ENCODE measurements at places on chromosomes 16 and 17.

- no peak for DNase-seq
Measured at GRCh38 chr16:68445458-68445857, 2.9 kb downstream of the SMPD3 start.

GRCh38 chr17:43068570-43069367, 43.7 kb downstream of the RND2 start:
- DNase-seq, result no peak

- DNase-seq, result peak; percentile 32
Measured at GRCh38 chr16:11977376-11978041, 975 bp downstream of the SNX29 start.

- DNase-seq, result no peak
Measured at GRCh38 chr16:4667203-4667963, 26.0 kb upstream of the NUDT16L1 start.

DNA sequence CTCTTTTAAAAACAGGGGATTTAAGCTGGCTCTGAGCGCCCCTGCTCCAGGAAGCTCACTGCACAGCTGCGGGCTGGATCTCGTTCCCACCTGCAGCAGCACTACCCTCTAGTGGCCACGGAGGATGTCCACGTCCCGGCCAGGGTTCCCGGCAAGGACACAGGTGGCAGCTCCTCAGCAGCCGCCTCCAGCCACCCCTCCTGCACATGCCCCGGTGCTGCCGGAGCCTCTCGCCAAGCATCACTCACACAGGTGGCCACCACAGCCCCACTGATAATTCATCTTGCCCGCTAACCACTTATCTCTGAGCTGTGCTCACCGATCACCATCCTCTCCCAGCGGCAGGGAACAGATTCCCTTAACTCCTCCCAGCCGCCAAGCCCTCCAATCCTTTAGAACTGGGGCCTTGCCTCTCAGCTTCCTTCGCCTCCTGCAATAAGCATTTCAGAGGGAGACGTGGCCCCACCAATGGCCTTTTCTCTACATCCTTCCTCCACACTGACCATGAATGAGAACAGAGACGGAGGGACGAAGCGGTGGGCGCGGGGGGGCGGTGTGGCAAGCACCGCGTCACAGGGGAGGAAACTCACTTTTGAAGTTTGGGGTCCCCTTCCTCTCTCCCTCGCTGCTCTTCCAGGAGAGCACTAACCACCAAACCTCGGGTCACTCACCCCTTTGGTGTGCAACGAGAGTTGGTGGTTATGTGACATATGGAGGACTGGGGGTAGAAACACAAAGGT, 222.1 kb downstream of the RBFOX3 start:
- peak; percentile 0 for DNase-seq

GRCh38 chr16:49742428-49743202, 113.3 kb downstream of the ZNF423 start:
- DNase-seq, result no peak

GRCh38 chr17:81428948-81429774, 33.9 kb downstream of the BAHCC1 start:
- DNase-seq, result peak; percentile 29

DNA sequence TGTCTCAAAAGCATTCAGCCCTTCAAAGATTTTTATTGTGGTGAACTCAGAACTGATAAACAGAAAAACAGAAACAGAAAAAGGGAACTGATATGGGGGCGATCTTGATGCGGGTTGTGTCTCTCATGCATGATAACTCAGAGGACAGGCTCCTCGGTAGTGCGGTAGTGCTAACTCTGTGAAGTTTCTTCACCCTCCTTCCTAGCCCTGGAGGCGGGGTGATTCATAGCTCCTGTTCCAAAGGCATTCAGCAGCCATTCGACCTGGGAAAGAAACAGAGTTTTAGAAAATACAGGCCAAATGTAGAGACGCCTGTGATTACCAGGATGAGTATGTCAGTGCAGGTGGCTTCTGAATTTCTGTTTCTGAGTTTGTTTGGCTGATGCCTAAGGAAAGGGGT, 5.5 kb upstream of the MAF start:
- DNase-seq, result peak; percentile 20

DNA sequence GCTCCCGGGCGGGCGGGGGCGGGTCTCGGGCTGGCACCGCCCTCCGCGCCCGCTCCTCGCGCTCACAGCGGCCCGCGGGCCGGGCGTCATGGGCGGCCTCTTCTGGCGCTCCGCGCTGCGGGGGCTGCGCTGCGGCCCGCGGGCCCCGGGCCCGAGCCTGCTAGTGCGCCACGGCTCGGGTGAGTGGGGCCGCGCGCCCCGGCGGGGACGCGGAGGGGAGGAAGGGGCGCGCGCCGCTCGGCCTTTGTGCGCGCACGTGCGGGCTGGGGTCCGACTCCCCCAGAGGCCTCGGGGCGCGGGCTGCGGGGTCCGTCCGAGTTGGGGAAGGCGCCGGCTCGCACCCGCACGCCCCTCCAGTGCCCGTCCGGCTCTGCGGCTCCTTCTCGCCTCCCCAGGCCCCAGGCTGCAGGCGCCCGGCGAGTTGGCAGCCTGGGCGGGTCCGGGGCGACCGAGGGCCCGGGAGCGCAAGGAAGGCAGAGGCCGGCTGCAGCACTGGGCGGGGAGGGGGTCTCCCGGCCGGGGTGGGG, at the start of gene NME4:
Gene NME4 (plus strand): TSS at position 65 of the 527 bp plus-strand sequence. CDS start 24 bp downstream, at position 89.
- no peak for DNase-seq

GRCh38 chr17:58759522-58759921, 3.9 kb downstream of the PPM1E start:
- no peak for DNase-seq

- DNase-seq, result no peak
Measured at GRCh38 chr16:4870138-4870671, 22.9 kb downstream of the UBN1 start.

GRCh38 chr16:9407206-9407758, 315.8 kb downstream of the HAPSTR1 start:
- no peak for DNase-seq

DNA sequence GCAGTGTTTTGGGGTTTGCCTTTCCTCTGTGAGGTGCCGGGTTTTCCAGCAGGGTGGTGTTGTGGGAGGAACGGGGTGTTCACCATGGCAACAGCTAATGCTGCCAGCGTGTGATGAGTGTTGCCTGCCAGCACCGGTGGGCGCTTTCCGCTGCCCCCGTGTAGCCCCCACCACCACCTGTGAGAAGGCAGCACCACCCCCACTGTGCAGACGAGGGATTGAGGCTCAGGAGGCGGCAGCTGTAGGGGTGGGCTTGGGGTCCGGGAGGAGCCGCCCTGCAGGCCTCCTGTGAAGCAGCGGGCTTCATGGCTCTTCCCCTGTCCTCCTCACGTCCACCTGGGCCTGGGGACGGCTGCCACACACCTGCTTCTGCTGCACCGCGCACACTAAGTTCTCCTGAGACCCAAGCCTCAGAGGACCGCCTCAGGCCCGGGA, 5.2 kb downstream of the RAB40C start:
- no peak for DNase-seq

DNA sequence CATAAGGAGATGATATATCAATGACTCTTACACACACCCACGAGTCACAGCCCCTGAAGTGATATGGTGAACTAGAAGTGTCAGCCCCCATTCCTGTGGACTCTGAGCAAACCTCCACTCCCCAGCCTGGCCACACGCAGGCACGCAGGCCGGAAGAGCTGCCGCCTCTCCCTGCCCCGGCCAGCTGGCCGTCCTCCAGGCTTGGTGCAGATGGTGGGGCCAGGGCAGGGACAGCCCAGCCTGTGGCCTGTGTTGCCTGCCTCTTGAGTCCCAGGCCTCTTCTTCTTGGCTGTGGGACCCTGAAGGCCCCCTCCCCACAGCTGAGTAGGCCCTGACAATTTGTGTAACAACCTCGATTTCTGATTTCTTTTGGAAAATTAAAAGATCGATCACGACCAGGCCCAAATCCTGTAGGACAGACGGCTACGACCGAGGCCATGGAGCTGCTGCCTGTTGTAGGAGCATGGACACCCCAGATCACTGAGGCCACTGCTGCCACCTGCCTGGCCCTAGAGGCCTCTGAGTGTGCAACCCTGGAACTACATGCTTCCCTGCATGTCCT, 10.0 kb upstream of the MPRIP start:
- peak; percentile 20 for DNase-seq

DNA sequence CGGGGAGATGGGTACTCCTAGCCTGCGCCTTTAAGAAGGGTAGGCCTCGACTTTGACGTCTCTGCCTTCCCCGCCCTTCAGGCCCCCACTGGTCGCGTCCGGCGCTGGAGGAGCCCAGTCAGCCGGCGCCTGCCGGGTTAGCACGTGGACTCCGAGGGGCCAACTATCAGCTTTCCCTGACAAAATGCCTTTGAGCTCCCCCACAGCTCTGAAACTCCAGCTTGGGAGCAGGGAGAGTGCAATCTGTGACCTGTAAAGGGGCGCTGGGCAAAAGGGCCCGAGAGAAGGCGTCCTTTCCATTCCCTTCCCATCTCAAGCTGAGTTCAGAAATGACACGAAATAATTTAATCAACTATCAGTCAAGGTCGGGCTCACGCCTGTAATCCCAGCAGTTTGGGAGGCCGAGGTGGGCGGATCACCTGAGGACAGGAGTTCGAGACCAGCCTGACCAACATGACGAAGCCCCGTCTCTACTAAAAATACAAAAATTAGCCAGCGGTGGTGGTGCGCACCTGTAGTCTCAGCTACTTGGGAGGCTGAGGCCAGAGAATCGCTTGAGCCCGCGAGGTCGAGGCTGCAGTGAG, 2.3 kb upstream of the SLC25A39 start:
- peak; percentile 95 for DNase-seq

GRCh38 chr16:86027373-86028126, 128.6 kb downstream of the IRF8 start:
- DNase-seq, result no peak

GRCh38 chr16:22373662-22374310, 633 bp downstream of the CDR2 start:
- no peak for DNase-seq

DNA sequence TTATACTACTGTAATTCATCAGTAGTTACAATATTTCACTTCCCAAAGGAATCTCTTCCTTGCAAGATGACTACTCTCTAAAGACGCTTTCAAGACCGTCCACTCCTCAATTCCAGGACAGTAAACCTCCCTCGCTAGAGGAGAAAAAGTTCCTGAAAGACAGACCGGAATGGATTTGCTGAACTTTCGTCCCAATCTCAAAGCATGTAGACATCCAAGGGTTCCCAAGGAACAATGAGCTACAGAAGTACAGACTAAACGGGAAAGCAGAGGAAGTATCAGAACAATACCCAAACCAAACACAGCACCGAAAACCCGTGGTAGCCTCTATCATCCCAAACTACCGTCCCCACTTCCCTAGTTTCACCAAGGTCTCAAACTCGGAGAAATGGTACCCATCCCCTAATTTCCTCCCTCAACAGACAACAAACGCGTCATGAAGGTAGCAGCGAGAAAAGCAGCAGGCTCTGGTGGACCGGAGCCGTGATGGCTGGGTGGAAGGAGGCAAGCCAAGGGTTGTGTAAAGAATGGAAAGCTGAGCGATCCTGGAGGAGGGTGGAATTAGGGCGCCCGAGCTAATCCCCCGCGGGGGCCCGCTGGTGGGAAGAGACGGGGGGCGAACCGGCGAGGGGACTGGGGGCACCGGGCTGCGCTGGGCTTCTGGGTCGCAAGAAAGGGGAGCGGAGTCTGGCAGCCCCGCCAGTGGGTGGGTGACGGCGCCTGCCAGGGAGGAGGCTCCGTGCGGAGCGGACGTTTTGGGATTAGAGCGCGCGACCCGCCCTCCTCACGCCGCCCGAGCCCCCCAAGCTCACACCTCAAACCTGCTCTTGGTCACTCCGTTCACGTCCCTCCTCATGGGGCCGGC, 647 bp downstream of the FBXL20 start:
- no peak for DNase-seq

- DNase-seq, result peak; percentile 28
Measured at GRCh38 chr17:80426671-80427326, 11.8 kb downstream of the ENDOV start.

GRCh38 chr16:68377667-68378393, 67.0 kb downstream of the PRMT7 start:
- no peak for DNase-seq

- no peak for DNase-seq
Measured at GRCh38 chr17:50208611-50209061, 7.2 kb upstream of the COL1A1 start.

GRCh38 chr17:39531252-39531651, 70.0 kb downstream of the CDK12 start:
- no peak for DNase-seq

DNA sequence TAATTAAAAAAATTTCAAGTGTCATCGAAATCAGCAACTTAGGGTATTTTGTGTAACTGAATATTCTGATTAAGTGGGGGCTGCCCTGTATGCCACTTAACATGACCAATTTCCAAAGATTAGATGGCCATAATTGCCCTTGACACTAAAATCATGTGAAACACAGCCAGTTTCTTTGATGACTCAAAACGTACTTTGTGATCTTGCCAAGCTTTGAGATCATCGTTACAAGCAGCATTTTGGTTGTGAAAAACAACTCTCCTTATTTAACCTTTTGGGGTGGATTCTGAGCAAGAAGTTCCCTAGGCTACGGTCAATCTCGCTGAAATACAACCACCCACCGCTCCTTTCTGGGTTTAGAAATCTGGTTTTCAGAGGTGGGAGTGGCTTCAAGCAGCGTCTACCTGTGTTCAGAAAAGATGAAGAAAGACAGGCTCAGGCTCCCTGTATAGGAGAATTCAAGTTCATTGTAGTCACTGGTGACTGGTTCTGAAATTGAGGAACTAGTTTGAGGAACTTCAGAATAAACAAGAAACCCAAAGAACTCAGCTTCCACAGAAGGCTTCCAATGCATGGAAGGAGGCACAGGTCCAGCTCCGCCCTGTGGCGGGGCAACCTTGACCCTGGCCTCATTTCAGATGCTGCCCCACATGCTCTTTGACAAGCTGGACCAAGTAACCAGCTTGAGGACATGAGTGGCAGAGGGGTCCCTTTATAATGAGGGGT, 9.4 kb downstream of the MAP3K14 start:
- peak; percentile 41 for DNase-seq

DNA sequence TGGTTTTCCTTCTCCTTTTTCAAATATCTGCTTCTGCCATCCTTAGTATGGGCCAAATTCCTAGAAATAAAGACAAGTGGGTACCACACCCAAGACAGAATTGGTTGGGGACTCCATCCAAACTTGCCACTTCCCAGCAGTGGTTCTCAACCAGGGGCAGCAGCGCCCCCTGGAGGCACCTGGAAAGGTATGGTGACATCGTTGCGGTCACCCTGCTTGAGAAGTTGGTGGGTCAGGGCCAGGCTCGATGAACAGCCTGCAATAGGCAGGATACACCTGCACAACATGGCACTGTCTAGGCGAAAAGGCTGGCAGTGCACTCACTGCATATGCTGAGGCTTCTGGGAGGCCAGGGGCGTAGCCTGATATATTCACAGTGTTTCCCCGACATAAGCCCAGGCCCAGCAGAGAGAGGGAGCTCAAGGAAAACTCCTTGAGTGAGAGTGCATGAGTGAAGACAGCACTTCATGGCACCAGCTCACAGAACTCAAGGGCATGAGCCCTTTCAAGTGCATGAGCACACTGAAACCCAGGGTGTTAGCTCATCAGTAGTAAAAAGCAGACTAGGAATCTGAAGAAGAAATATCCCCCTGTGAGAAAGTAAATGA, 57.7 kb downstream of the CMC2 start:
- DNase-seq, result no peak
